ENCODE measurements at places on chromosomes 12 and 14.

GRCh38 chr12:47534695-47535094 lies 171.1 kb downstream of the RPAP3 start:
- no peak for DNase-seq

DNA sequence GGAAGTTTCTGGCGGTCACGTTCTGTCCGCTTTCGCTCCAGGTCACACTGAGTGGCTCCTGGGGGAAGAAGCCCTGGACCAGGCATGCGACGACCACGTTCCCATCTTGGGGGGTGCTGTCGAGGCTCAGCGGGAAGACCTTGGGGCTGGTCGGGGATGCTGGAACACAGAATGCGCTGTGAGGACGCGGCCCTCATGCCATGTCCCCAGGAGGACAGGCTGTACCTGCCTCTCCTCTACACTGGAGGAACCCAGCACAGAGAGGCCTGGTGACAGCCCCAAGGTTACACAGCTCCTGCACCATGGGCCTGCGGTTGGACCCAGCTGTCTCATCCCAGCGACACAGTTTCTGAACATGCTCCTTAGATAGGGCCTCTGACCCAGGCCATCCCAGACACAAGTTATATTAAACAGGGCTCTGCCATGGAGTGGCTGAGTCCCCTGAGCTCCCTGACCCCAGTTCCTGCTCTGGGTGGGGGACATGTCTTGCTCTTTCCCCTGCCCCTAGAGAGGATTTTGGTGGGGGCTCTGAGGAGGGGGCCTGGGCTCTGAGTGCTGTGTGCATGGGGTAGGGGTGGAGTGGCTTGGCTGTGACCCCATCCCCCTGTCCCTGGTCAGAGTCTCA lies 62.0 kb downstream of the TMEM121 start:
- DNase-seq, result no peak

GRCh38 chr12:56449622-56449984 lies 377 bp upstream of the TIMELESS start:
- no peak for DNase-seq

DNA sequence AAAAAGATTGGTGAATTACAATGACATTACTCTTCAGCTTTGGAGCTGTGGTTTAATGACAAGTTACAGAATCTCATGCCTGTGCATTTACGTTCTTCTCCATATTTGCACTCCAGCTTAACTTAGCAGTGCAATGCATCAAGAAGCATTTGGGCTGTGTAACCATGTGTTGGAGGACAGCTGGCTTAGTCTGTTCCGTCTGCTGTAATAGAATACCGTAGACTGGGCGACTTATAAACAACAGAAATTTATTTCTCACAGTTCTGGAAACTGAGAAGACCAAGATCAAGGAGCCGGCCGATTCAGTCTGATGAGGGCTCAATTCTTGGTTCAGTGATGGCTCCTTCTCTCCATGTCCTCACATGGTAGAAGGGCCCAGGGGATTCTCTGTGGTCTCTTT lies 943.5 kb downstream of the BCL11B start:
- no peak for DNase-seq

DNA sequence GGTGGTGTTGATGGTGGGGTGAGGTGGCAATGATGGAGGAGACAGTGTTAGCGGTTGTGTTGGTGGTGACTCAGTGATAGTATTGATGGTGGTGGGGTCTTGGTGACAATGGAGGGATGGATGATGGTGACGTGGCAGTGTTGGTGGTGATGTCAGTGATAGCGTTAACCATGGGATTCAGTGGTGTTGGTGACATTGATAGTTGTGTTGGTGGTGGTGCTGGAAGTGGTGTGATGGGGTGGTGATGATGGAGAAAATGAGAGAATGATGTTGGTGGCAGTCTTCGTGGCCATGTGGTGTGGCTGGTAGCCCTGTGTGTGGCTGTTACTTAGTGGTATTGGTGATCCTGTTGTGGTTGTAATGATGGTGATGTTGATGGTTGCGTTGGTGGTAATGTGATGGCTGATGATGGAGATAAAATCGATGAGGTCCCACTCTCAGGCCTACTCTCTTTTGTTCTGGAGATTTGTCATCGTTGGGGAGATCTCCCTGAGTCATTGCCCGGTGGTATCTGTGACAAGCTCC lies 2.6 kb downstream of the DTX1 start:
- DNase-seq, result no peak

DNA sequence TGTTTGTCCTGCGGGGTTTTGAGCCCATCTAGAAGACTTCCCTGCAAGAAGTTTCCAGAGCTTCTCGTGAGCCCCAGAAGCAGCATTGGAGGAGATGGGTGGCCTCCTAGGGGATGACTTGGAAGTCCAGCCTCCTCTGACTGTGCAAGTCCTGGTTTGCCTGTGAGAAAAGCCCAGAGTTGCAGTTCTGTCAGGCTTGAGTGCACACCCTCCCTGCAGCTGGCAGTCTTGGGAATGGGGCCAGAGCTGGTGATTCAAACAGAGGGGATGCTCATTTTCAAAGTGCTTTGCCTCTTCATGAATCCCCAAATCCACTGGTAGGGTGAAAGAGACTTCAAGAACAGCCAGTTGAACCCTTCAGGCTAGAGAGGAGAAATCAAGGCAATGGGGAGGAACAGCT lies 3.9 kb upstream of the PPP1R1A start:
- no peak for DNase-seq

- DNase-seq, result no peak
Observed at GRCh38 chr14:55339770-55340169, 68.5 kb downstream of the FBXO34 start.

DNA sequence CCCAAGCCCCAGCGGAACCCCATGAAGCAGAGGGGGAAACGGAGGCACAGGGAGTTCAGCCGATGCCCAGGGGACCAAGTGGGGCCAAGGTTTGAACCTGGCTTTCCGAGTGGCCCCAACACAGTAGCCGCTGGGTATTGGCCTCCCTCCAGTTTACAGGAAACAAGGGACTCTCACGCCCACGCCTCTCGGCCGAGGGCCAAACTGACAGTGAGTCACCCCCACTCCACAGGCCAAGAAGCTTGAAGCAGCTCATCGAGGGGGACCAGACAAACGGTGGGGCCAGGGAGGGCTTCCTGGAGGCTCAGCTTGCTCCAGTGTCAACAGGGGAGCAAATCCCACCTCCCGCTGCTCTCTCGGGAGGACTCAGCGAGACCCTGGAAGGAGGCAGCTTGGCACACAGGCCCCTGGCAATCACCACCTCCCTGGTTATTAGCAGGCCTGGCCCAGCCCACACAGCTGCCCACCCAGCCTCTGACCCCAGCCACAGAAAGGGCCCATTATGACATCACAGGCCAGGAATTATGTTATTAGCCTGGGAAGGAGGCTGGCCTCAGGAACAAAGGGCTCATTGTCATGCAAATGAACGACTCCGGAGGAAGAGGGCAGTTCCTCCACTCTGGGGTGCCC lies 54.6 kb downstream of the NCOR2 start:
- DNase-seq, result no peak

DNA sequence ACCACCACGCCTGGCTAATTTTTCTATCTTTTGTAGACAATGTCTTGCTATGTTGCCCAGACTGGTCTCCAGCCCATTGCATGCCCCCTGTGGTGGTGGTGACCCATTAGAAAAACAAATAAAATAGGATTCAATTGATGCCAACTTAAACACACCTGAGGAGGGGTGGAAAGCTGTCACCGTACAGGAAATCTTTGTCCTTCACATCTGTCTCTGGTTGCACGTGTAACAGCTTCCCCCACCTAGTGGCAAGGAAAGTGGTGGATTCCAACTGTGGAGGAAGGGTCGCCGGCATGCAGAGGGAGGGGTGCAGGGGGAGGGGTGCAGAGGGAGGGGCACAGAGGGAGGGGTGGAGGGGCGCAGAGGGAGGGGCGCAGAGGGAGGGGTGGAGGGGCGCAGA lies 26.1 kb upstream of the GPR68 start:
- no peak for DNase-seq

GRCh38 chr14:24075485-24076301 lies 4.3 kb downstream of the CPNE6 start:
- no peak for DNase-seq

DNA sequence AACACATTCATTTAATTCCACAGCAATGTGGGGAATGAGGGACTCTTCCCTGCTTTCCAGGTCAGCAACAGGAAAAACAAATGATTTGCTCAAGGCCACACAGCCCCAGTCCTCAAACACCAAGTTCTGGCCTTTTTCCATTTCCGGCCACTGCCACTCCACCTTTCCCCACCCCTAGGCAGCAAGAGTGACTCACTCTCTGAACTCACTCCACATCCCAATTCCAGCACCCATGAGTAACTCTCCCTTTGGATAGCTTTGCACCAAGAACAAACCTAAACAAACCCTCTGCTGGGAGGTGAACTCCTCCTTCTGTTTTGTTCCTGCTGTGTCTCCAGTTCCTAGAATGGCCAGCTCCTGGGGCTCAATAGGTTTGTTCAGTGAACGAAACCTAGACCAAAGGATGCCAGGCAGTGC lies 30.4 kb upstream of the PLEKHG6 start:
- DNase-seq, result no peak

GRCh38 chr12:111445726-111446581 lies 40.2 kb downstream of the SH2B3 start:
- no peak for DNase-seq

- DNase-seq, result no peak
Observed at GRCh38 chr12:26940516-26941214, 2.4 kb downstream of the FGFR1OP2 start.

GRCh38 chr12:124538194-124539082 lies 29.0 kb downstream of the NCOR2 start:
- no peak for DNase-seq

DNA sequence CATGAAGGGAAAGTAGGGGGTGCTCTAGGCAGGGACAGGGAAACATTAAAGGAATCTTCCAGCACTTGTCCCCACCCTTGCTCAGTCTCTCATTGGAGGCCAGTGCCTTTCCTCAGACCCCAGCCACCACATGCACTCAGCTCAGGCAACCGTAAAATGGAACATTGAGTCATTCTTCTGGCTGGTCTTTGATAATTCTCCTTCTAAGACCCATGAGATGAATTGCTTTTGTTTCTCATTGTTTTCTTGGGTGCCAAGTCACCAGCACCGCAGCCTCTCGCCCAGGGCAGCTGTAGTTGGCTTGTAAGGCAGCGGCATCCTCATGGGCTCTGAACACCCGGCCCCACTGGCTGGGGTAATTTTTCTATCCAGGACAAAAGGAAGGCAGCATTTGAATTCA lies 108.2 kb downstream of the PHETA1 start:
- no peak for DNase-seq

DNA sequence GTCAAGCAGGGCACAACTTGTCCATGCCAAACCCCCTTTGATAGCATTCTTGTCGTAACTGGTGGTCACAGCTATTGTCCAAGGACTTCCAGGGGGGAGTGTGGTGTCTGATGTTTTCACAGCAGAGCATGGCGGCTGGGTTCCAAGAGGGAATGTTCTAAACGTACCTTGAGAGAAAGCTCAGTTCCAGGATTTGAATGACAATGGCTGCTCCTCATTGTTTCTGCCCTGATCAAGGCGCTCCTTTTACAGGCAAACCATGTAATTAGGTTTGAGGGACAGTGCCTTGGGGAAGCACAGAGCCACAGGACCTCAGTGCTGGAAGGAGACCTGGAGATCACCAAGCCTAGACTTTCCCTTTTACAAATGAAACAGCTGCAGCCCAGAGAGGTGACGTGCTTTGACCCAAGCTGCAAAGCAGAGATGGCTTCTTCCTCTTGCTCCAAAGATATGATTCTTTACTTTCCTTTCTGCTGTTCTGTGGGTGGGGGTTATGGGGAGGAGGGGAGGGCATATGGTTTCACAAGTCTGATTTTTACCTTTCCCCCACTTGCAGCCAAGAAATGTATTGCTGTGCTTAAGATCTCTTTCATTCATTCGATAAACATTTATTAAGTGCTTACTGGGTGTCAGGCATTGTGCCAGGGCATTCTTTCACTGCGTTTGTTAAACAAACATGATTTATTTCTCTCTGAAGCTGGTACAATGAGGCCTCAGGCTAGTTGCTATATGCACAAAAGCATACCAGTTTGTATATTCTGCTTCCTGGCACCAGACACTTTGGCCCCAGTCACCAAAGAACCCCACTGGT lies 172.8 kb downstream of the KTN1 start:
- no peak for DNase-seq
